ENCODE measurements at places on chromosomes 2 and 18.

GRCh38 chr2:6970976-6971480 lies 53.8 kb downstream of the RNF144A start:
- no peak for DNase-seq

GRCh38 chr2:71156573-71156972 lies 26.1 kb downstream of the MPHOSPH10 start:
- DNase-seq: peak; percentile 20

DNA sequence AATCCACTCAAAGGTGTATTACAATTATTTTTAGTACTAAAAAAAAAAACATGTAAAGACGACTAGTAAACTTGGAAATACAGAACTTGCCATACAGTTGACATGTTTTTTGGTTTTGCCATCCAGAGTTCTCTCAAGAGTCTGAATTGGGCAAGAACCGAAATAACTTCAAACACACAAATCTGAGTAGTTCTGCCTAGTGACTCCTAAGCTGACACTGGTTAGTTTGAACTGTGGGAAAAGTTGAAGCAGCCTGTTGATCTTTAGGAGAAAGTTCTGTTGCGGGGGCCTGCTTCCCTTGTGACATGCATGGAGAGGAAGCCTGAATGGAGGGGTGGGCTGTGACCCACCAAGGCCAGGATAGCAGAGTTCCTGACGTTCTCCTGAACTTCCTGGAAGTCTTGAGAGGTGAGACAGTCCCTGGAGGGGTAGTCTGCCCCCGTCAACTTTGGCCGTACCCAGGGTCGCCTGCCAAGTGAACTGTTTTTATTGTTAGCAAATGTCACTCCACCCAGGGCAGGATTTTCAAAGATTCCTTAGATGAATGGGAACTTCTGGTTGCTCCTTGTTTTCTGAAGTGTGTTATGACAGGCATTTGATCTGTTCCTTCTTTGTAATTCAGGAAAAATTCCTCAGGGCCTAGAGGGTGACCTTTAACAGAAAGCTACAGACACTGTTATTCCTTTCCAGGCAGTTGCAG lies 85.6 kb upstream of the SPTBN1 start:
- peak; percentile 21 for DNase-seq

DNA sequence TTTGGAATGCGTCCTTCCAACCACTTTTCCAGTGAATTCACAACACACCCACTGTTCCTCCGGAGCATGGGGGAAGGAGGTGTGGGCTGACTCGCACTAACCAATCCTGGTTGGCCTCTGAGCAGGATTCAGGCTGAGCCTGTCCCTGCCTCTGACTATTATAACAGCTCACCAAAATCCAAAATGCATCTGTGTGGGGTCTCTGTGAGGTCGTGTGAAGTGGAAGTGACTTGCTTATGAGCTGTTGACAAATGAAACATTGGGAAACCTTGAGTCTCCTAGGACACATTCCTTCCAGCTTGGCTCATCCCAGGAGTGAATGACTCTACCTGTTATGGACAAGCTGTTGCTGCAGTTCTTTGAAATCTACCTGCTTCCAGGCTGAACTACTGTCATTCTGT lies 1.5 kb downstream of the CIDEA start:
- DNase-seq: no peak

- no peak for DNase-seq
Observed at GRCh38 chr2:120044336-120044735, 31.5 kb downstream of the EPB41L5 start.

DNA sequence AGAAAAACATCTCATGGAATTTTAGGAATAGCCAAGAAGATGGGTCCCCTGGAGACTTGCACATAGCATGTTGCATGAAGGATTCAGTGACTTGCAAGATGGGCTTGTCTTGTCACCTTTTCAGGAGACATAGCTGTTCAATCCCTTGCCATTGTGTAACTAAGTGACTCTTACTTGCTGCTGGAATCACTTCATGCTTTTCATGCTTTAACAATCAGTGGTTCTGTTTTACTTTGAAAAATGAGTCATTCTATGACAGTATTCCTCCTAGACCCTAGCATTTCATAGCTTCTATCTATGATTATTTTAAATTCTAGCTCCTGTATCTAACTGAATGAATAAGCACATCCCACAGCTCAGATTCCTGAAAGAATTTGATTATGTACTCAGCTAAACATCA lies 2.8 kb downstream of the KYNU start:
- no peak for DNase-seq

DNA sequence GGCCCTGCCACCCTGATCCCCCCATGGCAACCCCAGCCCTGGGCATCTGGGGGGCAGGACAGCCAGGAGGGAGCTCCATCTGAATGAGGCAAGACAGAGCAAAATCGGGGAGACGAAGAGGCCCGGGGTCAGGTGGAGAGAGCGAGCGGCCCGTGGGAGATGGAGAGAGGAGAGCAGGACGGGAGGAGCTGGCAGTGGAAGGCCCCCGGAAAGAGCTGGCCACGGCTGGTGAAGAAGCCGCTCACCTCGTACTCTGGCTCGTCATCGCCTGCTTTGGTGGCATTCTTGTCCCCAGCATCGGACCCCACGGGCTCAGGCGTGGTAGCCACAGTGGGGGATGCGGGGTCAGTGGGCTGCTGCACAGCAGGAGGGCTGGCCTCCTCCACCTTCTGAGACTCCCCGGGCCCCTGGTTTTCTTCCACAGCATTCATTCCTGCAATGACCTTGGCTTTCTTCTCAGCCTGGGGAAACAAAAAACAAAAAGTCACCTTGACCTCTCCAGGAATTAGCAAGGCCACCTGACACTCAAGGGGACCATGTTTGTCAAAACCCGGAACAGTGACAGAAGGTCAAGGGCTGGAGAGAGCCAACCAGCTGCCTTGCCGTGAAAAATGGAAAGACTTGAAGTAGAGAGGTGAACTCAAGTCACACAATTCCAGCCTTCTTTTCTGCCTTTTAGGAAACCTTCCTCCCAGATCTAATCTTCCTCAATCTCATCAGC lies 79.6 kb upstream of the POMC start:
- no peak for DNase-seq

DNA sequence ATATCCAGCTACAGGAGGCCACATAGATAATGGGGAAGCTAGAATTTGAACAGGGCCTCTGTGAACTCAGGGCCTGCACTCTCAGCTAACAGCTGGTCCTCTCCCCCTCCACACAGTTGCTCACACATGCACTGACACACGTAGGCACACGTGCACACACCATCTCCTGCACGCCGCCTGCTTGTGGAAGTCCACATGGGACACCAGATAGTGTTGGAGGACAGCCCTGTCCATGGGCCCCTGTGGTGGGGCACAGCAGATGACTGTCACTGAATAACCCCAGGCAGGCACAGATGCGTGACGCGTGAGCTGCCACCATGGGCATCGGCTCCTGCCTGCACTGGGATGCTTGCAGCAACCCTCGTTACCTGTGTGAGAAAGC lies 52.9 kb downstream of the ADI1 start:
- DNase-seq: no peak

- no peak for DNase-seq
Observed at GRCh38 chr18:11831921-11832320, 19.3 kb upstream of the CHMP1B start.

- DNase-seq: peak; percentile 50
Observed at GRCh38 chr2:74532222-74532621, 2.5 kb downstream of the HTRA2 start.

GRCh38 chr18:46336278-46337111 lies 232.3 kb downstream of the HAUS1 start:
- no peak for DNase-seq

DNA sequence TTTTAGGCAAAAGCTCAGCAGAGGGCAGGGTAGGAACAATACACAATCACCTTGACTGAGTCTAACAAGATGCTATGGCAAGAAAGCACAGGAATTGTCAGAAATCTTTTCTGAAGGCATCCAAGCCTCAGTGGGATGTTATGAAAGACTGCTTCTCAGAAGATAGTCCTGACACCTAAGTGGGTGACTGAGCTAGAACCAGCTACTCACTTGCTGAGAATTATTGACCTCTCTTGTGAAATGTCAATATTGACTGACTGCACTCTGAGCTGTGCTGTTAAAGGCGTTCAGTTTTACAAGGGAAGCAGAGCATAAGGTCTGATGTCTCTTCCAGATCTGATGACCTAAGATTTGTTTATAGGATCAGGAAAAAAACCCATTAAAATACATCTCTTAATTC lies 46.1 kb downstream of the TACR1 start:
- no peak for DNase-seq

DNA sequence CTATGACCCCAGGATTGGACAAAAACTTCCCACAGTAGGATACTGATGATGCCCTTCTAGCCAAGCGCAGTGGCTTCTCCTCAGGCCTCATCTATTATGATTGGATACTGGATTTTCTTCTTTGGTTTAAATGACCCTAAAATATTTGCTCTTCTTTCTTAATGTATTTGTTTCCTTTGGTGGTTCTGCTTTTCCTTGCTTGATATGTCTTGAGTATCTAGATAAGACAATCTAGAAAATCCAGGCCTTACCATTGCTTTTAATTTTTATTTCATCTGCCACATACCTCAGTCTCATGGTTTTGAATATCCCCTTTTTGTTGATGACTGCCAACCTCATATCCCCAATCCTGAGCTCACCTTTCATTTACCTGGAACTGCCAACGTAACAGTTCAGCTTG lies 35.6 kb downstream of the OTOF start:
- no peak for DNase-seq

DNA sequence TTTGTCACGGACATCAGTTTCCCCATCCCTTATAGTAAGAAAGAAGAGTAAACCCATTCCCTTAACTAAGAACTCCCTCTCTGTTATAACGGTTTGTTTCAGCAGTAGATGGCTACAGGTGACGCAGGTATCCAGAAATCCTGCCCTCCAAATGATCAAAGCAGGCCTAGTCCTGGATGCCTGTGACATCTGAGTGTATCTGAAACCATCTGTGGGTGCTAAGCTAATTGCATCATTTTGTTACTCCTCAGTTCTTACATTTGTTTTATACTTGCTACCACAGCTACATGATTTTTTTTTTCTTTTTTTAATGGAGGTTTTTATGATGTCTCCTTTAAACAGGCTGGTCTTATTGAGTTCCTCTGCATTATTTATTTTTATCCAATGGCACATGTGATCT lies 55.1 kb downstream of the AAK1 start:
- DNase-seq: no peak

DNA sequence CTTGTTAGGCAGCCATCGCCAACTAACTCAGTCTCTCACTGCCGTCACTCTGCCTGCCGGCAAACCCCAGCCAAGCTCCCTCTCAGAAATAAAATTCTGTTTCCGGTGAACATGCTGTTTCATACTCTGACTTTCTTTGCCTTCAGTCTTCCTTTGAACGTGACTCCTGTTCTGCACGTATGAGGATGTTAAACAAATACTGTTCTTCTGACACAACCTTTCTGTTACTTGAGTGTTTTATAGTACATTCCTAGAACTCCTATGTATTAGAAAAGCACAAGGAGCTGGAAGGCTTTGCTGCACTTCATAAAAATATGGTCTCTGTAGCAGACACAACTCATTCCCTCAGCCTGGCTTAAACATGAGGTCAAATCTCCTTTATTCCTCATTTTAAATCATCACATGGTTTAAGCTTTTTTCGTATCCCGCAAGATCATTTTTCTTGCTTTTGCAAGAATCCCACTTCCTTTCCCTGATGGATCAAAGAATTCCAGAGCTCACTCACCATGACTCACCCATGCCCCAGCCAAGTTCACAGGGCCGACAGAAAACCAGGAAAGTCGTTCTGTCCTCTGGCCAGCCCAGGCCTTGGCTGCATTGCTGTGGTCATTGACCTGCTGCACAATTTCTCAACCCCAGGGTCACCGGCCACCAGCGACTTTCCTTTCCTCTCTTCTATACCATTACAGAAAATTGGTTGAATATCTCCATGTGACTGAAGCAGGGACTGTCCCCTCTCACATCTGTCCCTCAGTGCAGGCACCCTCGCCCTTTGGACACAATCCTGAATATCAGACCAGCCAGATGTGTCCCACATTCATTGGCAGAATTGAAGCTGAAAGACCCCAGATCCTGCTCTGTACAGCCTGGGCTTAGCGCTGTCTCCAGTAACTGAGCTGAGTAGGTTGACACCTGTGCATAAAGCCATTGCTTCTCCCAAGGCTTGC lies 183.1 kb upstream of the ARL4C start:
- DNase-seq: peak; percentile 88

- DNase-seq: no peak
Observed at GRCh38 chr2:68471385-68471784, 4.0 kb downstream of the APLF start.

DNA sequence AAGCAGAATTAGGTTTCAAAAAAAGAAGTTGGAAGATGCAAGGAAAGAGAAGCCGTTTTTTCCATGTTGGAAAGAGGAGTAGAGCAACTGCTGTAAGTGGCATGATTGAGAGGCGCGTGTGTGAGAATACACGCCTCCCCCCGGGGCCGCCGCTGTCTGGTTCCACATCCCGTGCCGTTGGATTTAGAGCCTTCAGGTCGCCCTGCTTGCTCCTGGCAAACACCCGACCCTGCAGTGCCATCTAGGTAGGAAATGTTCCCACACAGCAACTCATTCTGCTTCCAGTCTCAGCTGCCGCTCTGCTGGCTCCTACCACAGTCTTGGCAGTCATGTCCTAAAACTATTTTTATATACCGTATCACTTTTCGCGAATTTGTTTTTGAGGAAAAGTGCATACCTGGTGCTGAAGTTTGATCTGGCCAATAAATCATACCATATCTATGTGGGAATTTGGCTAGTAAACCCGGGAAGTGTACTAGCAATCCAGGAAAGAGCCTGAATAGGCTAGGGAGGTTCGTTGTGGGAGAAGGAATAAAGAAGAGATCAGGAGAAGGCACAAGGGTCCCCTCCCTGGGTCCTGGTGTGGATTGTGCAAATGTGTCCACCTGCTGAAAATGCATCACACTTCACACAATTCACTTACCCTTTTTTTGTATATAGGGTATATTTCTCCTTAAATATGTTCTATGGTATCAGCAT lies 372.7 kb downstream of the FBXO15 start:
- no peak for DNase-seq

GRCh38 chr2:62383846-62384245 lies 122.1 kb downstream of the TMEM17 start:
- no peak for DNase-seq

DNA sequence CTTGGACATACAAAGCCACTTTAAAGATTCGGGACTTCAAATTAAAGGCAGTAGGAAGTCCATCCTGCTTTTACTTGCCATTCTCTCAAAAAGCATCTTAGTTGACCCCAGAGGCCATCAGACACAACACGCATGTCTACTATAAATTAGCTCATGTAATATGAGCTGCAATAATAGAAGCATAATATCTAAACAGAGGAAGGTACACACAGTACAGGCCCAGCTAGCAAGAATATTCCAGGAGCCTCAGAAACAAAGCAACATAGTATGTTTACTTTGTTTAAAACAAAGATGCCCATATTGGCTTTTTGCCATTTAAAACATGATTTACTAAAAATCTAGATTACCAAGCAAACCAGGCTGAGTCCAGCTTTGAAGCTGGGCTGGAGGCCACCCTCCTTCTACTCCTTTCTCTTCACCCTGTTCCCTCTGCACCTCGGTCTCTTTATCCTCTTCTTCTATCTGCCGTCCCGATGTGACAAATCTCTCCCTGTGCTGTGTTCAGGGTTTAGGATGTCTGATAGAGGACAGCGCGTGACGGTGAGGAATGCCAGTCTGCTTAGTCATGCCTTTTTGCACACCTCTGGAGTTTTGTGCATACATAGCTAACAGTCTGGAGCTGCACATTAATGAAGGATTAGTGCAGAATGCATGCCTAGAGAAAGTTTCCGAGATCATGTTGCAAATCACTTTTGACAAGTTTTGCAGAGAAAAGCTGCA lies 28.2 kb downstream of the DTNA start:
- DNase-seq: no peak

Measured in GM03348 (cell line).